ENCODE measurements at places on chromosomes 5 and 9.

GRCh38 chr9:6759185-6759977, 1.6 kb downstream of the KDM4C start:
- peak; percentile 83 for DNase-seq

DNA sequence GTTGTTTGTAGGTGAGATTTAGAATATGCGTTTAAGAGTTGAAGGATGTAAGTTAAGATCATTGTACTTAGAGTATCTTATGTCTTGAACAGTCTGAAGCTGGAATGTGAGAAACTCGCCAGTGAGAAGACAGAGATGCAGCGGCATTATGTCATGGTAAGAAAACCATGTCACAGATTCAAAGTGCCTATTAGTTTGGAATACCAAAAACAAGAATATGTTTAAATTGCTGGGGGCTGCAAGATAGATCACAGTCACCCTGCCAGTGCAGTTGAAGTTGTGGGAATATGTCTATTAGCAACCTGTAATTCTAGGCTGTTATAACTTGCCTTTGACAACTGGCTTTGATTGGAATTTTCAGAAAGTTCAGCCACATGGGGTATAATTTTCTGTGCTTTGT, 3.0 kb downstream of the TLE4 start:
- no peak for DNase-seq

- DNase-seq = peak; percentile 92
These were observed 89.3 kb upstream of the DMRT1 start for GRCh38 chr9:752201-752600.

DNA sequence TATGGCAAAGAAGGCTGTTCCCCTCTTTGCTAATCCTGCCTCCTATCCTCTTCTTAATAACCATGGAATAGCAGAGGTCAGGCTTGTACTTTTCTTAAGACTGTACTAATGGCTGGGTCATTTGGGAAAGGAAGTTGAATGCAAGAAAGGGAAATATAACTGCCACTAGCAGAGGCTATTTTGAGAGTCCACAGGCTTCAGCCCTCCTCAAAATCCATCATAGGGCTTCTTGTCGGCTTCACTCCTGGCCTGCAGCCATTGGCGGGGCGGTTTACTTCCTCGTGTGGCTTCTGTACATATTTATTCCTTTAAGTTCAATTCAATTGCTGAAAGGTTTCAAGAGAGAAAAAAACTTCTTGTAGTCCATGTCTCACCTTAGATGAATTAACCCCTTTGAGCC, 2.8 kb upstream of the PARP8 start:
- DNase-seq = no peak

GRCh38 chr5:1806974-1807373, 5.8 kb downstream of the NDUFS6 start:
- no peak for DNase-seq

GRCh38 chr5:113218200-113218599, 216.6 kb downstream of the TSSK1B start:
- DNase-seq = no peak

GRCh38 chr9:7011395-7012067, 253.8 kb downstream of the KDM4C start:
- DNase-seq = no peak

- no peak for DNase-seq
These were observed 41.5 kb downstream of the CACNA1B start for GRCh38 chr9:137919095-137919465.

GRCh38 chr9:87270221-87270847, 227.3 kb upstream of the DAPK1 start:
- DNase-seq = peak; percentile 73

GRCh38 chr5:79074641-79075040, 5.1 kb downstream of the BHMT2 start:
- DNase-seq = peak; percentile 45

DNA sequence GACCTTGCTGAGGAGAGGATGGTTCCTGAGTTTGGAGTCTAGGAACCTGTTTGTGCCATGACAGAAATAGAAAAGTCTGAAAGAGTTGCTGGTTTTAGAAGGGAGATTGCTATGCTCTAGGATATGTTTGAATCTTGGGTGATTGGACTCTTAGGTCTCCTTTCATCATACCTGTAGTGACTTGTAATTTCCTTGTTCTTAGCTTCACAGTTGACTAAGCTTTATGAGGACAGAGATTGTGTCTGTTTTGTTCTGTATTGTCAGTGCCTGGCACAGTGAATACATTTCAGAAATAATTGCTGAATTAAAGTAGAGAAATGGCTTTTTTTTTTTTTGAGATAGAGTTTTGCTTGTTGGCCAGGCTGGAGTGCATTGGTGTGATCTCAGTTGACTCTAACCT, 31.5 kb downstream of the GAPVD1 start:
- no peak for DNase-seq

DNA sequence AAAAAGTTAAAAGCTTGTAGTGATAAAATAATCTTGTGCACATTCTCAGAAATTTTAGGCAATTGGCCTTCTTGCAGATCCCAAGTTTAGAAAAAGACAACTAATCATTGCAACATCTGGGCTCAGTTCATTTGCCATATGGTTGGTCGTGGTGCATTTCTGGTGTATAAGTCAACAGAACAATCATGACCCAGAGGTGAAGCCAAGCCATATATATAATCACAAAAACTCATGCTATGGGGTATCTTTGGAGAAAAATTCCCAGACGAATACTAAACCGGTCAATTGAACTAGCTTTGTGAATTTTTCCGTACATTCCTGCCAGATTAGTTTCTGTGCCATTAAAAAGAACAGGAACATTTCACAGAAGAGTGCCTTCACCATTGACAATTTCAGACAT, 50.3 kb downstream of the FYB1 start:
- peak; percentile 11 for DNase-seq

GRCh38 chr5:169201597-169201996, 99.3 kb downstream of the SLIT3 start:
- no peak for DNase-seq

- DNase-seq = peak; percentile 43
These were observed 201.7 kb downstream of the EFNA5 start for GRCh38 chr5:107469064-107469463.

DNA sequence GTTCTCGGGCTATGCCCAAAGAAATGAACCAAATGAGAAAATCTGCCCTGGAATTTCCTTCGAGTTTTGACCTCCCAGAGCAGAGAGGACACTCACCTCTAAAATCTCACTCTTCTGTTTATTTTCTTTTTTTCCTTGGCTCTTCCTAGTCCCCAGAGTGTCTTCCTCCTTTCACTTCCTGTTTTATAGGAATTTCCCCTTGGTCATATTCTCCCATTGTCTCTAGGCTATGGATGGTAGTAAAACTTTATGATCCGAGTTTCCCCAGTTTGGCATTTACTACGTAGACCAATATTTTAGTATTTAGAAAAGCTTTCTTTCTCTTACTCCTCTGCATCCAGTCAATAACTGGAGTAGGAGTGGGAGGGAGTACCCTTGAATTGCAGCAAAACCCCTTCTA, 354.5 kb upstream of the ZNF608 start:
- no peak for DNase-seq

DNA sequence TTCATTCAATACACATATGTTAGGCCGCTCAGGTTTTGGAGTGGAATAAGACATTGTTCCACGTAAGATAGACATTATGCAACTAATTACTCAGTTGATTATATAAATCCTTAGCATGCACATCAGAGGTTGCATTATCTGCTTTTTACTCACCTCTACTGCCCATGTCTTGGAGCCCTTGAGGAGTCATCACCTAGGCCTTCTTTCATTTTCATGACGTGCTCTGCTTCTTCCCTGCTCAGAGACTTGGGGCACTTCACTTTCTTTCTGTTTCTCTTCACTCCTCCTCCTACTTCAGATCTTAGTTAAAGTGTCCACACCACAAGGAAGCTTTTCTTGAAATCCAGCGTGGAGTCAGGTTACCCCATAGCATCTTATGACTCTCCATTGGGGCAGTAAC, 241.1 kb downstream of the TLR4 start:
- no peak for DNase-seq

- DNase-seq = no peak
These were observed 458.2 kb downstream of the TMEM232 start for GRCh38 chr5:110268283-110268682.

DNA sequence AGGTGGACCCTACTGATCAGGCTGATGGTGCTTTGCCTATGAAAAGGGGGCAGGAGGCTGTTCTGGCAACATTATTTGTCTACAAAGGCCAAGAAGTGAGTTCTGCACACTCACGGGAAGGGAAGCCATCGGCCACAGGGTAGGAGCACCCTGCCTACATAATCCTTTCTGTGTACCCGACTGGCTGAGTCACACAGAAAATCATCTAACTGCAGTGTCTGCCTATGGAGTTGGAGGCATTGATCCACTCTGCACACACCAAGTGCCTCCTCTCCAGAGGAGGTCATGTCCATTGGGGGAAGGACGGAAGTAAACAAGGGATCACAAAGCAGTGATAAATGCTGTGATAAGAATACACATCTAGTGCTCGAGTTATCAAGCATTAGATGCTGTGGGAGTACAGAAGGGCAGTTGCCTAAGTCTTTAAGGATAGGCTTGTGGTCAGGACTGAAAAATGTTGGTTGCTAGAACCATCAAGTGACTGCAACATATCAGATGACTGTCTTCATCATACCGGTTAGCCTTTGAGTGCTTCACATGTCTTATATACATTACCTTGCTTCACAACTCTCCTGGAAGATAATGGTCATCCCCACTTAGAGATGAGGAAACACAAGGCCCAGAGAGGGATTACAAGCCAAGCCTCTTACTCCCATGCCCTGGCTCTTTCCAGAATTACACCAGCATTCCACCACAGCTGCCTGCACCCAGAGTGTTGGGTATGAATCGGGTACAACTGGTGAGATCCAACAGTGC, 1.3 kb upstream of the SLC2A8 start:
- no peak for DNase-seq

DNA sequence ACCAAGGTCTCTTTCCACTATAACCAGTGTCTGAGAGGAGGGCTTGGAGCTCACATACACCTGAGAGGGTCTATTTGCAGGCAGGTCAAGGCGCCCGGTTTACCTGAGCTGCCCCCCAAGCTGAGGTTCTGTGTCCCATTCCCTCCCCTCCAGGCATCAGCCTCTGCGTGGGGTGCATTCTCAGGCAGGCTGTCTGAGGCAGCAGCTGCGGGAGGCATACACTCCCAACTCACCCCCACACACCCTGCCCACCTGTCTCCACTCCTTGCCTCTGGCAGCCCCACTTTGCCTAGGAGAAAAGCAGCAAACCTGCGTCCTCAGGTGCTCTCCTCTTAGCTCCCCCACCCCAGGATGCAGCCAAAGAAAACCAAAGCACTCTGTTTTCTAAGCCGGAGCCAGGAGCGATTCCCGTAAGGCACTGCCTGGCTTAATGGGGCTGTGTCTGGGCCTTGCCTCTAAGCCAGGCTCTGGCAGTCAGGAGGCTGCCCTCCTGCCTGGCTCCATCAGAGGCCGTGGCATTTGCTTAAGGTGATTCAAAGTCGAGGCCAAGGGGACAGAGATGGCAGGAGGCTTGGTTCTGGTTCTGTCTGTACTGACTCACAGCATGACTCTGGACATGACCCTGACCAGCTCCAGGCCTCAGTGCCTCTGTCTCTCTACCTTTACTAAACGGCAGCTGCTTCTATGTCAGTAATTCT, 139.2 kb upstream of the TRIM32 start:
- DNase-seq = no peak

GRCh38 chr9:123373447-123373923, 17.5 kb downstream of the CRB2 start:
- no peak for DNase-seq

DNA sequence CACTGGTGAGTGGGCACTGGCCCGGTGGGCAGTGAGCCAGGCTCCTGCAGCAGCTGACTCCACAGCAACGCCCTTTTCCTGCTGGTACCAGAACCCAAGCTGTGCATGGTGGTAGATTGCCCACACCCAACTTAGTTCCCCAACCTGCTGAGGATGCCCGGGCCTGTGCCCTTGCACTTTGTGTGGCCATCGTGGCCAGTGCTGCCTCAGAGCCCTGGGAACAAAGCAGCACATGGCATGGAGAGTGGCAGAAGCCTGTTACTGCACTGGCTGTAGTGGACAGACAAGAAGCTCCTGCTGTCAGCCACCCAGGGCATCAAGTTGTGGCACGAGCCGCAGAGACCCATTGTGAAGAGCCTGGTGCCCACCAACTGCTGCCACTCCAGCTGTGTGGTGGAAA, 612.9 kb downstream of the DNAH5 start:
- no peak for DNase-seq

DNA sequence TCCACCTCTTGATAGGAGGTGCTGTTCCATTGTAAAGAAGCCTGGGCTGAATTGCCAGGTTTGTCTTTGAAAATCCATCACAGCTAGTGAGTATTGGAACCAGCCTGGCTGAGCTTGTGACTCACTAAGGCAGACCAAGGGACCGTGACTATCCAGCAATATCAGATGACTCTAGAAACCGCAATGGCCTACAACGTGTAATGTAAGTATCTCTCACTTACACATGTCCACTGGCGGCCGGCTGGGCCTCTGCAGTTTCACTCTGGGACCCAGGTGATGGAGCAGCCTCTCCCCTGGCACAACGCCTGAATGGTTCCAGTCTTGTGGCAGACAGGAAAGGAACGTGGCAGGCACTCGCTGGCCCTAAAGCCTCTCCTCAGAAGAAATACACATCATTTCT, 3.1 kb upstream of the HRH2 start:
- DNase-seq = no peak

DNA sequence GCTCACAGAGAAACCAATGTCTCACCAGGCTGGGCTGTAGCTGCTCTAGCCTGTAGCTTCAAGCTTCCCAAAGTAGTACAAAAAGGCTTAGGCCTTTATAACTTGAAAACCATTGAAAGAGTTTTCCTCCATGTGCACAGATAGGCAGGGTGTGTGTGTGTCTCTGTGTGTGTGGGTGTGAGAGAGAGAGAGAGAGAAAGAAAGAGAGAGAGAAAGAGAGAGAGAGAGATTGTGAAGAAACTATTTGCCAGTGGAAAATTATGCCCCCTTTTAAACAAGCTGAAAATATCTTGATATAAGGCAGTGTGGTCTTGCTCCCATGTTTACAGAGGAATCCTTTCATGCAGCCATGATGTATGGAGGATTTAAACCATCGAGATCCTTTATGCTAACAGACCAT, 17.9 kb upstream of the GDNF start:
- no peak for DNase-seq

DNA sequence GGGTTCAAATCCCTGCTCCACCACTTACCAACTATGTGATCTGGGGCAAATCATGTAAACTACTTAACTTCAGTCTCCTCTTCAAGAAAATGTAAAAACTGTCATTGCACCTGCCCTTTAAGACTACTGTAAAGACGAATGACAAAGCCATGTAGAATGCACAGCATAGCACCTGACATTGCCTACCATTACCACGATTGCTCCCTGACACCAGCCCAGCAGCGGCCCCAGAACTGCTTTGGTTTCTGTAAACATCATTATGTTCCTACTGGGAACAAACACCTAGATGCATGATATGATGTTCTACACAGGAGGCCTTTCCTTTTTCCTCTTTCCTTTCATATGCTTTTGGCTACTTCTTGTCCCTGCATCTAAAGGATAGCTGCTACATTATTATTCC, 23.1 kb upstream of the PLPP6 start:
- no peak for DNase-seq

GRCh38 chr9:128684065-128684324, 5.0 kb upstream of the SET start:
- no peak for DNase-seq

DNA sequence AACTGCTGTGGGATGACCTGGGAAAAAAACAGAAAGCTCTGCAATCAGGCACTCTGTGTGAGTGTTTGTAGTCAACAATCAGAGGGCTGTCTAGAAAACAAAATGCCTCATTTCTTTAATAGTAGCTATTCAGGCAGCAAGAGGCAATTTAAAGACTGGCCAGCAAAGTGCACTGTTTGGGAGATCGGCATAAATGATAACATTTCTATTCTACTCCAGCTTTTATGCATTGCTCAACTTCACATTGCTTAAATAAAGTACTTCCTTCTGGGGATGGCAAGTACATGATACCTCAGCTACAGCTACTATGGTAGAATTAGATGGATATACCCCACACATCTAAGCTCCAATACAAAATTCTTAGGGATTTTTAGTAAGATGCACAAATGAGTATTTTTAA, 193.1 kb downstream of the DCP2 start:
- peak; percentile 55 for DNase-seq

Measured in fibroblast of pulmonary artery (primary cell).